ENCODE measurements at places on chromosomes 3 and 15. TPM values are rescaled to one million over a fixed set of nuclear protein-coding genes. Genes with fewer than 3 reads are reported as not detected.

DNA sequence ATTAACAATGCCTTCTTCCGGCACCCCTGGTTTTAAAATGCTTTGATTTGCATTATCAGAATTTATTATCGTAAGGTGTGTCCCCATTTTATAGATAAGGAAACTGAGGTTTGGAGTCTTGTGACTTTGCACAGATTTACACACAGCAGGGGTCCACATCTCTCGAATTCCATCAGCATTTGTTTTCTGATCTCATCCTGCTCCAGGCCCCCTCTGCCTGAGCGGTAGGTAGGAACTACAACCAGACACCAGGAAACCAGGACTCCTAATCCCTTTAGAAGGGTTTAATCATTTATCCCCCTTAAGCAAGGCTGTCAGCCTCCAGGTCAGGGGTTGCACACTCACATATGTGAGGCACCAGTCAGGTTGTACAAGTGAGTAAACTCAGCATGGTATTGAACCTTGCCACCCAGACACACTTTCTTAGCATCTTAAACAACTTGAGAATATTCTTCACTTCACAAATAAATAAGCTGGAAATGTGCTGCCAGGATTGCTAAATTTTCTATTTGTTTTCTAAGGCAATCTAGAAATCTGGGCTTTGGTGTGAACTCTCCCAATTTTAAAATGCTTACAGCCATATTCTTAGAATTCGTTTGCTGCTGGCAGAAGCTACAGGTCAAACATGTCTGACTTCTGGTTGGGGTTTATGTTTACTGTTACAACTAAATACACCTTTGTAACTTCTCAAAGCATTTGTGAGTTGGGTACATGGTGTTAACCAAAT lies 31.7 kb upstream of the CMTM7 start:
- DNase-seq, result no peak

GRCh38 chr15:43102187-43102586 lies 3.7 kb downstream of the UBR1 start:
- no peak for DNase-seq

- no peak for DNase-seq
These were observed 949.0 kb downstream of the EPHA3 start for GRCh38 chr3:90056281-90057032.

DNA sequence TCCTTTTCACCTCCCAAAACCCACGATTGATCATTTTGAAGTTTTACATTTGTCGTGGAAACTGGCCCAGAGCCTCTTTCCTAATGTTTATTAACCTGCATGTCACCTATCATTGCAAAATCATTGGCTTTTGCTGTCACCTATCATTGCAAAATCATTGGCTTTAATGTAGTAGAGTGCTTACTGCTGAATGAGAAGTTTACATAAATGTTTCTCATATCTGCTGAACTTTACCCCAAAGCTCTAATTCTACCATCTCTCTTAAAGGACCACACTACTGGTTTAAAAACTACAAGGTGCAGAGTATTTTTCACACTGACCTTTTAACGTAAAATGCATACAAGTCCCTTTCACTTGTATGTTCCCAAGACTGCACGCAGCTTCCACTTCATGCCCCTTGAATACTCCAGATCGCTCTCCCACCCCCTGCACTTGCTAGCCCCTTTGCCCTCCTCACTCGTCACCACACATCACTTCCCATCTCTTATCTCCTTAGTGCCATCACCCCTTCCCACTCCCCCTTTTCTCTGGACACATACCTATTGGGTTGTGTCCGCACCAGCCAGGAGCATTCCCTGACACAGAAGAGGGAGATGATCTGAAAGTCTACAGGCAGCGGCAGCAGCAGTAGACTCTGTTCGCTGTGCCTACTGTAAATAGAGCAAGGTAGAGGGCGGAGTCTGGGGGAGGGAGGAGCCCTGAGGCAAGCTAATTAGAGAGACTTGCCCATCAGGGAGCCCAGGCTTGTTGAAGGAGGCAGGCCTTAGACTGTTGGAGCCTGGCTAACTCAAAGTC lies 30.2 kb upstream of the ATOSA start:
- no peak for DNase-seq

DNA sequence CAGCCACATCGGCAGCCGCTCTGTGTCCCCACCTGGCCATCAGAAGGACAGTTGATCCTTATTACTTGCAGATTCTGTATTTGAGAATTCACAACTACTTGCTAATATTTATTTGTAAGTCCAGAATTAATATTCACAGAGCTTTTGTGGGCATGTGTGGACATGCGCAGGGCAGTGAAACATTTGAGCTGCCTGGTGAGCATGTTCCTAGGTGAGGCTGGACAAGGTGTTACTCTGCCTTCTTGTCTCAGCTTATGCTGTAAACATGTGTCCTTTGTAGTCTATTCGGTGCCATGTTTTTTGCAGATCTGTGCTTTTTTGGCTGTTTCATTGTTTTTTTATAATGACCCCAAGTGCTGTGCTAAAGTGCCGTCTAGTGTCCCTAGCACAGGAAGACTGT lies 15.6 kb downstream of the FAH start:
- DNase-seq, result no peak

GRCh38 chr3:170417090-170417489 lies 1.6 kb upstream of the CLDN11 start:
- DNase-seq, result no peak

DNA sequence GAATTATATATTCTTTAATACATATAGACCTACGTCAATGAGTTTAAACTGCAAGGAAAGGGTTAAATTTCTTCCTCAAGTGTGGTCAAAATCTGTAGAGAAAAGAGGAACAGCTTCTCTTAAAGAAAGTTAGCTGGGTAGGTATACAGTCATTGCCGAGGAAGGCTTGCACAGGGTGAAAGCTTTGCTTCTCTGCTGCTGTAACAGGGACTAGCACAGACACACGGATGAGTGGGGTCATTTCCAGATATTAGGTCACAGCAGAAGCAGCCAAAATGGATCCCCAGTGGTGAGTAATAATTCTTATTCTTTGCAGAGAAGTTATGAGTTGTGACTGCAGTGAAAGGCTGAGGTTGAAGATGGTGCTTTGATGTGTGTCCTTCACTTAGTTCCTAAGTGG lies at the start of gene CD86:
Gene CD86 (plus strand): TSS at position 148 of the 400 bp plus-strand sequence. CDS start 128 bp downstream, at position 276.
- no peak for DNase-seq

DNA sequence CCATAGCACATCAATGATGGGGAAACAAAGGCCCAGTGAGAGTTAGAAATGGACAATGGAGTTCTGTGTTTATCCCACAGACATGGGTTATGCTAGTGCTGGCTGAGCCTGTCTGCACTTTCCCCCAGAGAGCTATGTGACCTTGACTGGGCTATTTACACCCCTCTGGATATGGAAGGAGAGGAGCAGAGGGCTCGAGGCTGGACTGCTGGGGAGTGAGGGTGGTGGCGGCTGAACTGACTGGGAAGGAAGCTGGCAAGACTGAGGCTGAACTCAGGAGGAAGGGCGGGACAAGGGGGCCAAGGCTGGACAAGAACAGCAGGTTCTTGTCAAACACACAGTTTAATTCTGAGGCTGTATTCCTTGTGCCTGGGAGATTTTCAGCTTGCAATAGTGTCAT lies 10.8 kb upstream of the INSYN1 start:
- no peak for DNase-seq

DNA sequence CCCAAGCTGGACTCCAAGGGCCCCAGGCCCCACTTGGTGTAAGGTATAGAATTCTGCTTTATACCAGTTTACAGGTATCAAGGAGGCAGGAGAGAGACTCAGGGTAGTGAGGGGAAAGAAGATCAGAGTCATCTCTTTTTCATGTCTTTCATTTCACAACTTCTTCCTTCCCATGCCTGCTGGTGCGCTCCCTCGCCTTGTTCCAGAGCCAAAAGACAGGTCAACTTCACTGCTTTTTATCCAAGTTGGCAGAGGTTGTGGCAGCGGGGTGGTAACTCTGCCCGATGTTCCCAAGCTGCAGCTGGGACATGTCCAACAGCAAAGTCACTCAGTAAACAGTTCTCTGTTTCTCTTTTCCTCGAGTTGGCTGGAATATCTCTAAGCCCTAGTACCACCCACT lies 86.3 kb upstream of the TCF12 start:
- no peak for DNase-seq

Gene PARP3
- 7.4 TPM for total RNA-seq

Gene C3orf70
- total RNA-seq, result 0.65 TPM

Gene MST1R
- 0.22 TPM for total RNA-seq
